ENCODE measurements at places on chromosomes 12 and 14.

GRCh38 chr14:92310776-92311375 lies 12.1 kb upstream of the SLC24A4 start:
- no peak for DNase-seq

- DNase-seq = no peak
These were observed 22.0 kb downstream of the USP15 start for GRCh38 chr12:62282057-62282774.

DNA sequence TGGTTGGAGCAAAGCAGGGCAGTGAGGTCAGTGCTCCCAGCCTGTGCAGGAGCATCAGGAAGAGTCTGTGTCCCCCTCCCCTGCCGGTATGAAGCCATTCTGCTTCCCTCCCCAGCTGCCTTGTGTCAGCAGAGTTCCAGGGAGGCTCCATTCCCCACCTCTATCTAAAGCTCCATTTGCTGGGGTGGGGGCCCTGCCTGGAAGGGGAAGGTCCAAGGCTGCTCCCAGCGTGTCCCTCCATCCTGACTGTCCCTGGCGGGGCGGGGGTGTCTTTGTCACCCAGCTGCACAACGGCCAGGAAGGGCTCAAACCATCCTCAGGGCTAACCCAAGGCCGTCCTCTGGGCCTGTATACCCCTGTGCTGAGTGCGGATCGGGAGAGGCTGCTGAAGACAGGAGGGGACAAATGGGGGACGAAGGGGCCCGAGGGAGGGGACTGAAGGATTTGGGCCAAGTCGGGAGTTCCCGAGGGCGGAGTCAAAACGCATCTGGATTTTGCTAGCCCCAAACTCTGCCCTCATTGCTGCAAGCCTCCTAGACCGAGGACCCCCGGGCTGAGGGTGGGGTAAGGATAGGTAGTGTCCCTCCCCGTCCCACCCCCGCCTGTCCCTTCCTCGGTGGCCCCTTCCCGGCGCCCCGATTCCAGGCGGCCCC lies 748 bp upstream of the ACVRL1 start:
- DNase-seq = no peak

- DNase-seq = no peak
These were observed 8.6 kb downstream of the PGF start for GRCh38 chr14:74946659-74947281.

- no peak for DNase-seq
These were observed 13.9 kb upstream of the KRT86 start for GRCh38 chr12:52260361-52261207.

- DNase-seq = no peak
These were observed 212.4 kb upstream of the FAR2 start for GRCh38 chr12:28936711-28937110.

GRCh38 chr12:10362325-10362724 lies 27.5 kb downstream of the KLRK1 start:
- DNase-seq = no peak

- DNase-seq = no peak
These were observed 620.7 kb downstream of the AACS start for GRCh38 chr12:125685915-125686314.

- DNase-seq = no peak
These were observed 80.3 kb downstream of the ESRRB start for GRCh38 chr14:76456200-76456599.

Data from right renal cortex interstitium (tissue), 3 donors.